Renal cortical epithelial cell (primary cell): ENCODE measurements at places on chromosomes 7 and 10.
A peak's percentile ranks its signal among the peaks of the same experiment; 100 is the strongest.

- DNase-seq: peak; percentile 89
These were observed 8.0 kb upstream of the HSPB1 start for GRCh38 chr7:76294344-76295024.

DNA sequence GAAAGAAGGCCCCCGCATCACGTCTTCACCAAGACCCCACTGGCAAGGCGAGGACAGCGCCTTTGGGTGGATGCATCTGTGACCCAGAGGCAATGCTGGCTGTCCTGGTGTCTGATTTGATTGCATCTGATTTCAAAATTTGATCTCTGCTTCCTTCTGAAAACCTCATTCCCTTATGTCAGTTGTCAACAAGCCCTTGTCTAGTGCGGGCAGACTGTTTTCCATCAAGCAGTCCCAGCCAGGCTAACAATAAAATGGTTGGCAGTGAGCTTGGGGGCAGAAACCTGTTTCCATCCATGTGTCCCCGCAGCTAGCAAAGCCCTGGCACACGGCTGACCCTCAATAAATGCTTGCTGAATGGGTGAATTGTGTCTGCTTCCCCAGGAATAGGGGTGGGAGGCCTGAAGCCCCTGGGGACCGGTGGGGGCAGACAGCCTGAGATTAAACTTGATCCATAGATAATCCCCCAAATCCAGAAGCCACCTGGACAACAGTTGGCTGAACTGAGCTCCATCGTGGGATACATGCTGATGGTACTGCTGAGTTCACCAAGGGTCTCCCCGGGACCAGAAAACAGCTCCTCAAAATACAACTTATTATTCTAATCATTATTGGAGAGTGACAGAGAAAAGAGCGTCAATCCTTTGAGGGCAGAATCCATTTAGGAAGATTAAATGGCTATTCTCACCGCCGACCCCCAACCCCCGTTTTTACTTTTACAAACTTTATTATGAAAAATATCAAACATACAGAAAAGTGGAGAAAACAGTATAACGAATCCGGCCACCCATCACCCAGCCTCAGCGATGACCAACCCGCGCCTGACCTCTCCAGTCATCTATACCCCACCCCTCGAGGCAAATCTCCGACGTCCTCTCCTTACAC is 912 bp upstream of the DUSP5 start:
- no peak for DNase-seq

DNA sequence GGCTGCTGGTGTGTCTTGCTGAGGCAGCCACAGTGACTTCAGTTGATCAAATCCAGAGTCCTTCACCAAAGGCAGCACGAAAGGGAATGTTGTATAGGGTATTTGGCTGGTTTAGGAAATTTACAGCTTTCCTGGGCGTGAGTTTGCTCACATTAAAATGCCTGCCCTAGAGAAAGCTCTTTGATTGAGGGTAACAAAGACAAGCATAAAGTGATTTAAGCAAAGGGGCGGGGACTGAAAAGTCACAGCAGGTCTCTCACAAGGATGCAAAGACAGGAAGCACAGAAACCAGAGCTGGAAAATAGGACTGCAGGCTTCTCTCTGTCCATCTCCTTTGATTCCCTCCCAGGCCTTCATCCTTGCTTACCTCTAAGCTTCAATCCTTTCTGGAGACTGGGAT is 139.2 kb downstream of the ELMO1 start:
- DNase-seq: no peak

- DNase-seq: no peak
These were observed 55.3 kb downstream of the PPP1R9A start for GRCh38 chr7:94962661-94963060.

DNA sequence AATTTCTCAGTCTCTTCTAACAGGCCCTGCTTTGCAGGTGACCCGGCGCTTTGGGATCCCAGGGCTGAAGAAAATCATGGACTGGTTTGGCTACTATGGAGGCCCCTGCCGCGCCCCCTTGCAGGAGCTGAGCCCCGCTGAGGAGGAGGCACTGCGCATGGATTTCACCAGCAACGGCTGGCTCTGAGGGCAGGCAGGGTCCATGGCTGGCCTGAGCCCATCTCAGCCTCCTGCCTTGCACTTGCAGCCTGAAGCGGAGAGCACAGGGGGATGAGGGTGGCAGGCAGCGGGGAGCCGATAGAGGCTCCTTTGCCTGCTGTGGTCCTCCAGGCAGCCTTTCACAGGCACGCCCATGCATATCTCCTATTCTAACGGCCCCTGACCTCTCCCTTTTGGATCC is 21.8 kb downstream of the MORN4 start:
- DNase-seq: no peak

GRCh38 chr10:130715686-130716670 is 579.8 kb downstream of the GLRX3 start:
- no peak for DNase-seq

DNA sequence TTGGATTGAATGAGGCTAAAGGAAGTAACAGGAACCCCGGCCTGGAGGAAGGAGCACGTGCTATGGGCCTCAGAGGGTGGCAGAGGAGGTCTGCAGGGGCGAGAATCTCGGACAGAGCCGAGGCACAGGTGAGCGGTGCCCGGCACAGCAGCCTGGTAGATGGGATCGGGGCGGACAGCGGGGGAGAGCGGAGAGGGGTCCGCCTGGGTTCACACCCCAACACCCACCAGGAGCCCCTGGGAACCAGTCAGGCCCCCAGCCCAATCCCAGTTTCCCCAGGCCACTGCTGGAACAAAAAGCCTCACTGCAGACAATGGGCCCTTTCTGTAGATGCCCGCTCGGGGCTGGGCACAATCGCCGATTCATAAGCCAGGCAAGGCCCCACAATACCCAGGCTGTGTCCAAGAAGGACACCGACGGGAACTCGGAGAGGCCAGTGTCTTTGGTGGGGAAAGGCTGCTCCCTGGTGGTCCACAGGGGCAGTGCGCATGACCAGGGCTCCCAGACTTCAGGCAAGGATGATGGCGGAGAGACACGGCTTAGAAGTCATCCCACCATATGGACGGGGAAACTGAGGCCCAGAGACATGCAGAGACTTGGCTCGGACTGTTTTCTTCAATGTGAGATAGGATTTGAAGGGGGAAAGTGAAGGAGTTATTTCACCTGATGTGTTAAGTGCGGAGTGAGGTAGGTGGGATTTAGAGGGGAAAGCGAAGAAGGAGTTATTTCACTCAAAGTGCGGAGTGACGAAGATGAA is 106.9 kb upstream of the GPR26 start:
- peak; percentile 10 for DNase-seq
